ENCODE measurements at places on chromosomes 3 and 15.

- DNase-seq: no peak
Observed at GRCh38 chr15:47756872-47757271, 39.6 kb downstream of the SEMA6D start.

GRCh38 chr3:70832089-70832833 lies 519.8 kb upstream of the MDFIC2 start:
- no peak for DNase-seq

DNA sequence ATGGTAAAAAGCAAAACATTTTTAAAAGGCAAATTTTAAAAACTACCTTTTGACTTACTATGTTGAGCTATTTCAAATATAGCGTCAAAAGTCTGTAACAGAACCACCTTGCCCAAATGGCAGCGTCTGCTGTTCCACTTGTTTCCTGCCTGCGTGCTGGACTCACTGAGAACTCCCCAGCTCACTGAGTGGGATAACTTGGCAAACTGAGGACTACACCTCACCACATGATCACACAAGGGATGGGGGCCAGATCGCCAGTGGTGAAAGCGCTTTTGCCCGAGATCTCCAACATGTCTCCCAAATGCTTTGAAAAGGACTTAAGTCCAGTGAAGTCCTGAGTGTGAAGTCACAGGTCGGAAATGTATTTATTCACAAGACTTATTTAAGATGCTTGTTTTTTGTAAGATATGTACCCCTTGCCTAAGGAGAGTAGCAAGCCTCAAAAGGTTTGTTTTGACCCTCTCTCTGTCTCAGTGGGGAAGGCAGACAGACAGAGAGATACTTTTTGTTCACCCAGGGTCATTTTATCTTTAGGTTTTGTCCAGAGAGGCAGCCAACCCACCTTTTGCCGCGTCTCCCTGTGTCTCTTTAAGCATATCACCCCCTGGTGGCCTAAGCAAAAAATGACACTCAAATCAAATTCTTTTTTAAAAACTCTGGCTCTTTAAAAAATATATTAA lies 192.6 kb downstream of the PDZRN3 start:
- no peak for DNase-seq

- DNase-seq: no peak
Observed at GRCh38 chr3:125054449-125055329, 1.1 kb downstream of the HEG1 start.

GRCh38 chr15:33551860-33552259 lies 241.1 kb downstream of the RYR3 start:
- no peak for DNase-seq

- no peak for DNase-seq
Observed at GRCh38 chr15:85541744-85542143, 161.3 kb downstream of the AKAP13 start.

GRCh38 chr3:23202921-23203707 lies at the start of gene UBE2E2:
Gene UBE2E2, plus strand, starts transcription at chr3:23203327.
- peak; percentile 35 for DNase-seq

- DNase-seq: no peak
Observed at GRCh38 chr15:69760890-69761568, 308.4 kb downstream of the RPLP1 start.

DNA sequence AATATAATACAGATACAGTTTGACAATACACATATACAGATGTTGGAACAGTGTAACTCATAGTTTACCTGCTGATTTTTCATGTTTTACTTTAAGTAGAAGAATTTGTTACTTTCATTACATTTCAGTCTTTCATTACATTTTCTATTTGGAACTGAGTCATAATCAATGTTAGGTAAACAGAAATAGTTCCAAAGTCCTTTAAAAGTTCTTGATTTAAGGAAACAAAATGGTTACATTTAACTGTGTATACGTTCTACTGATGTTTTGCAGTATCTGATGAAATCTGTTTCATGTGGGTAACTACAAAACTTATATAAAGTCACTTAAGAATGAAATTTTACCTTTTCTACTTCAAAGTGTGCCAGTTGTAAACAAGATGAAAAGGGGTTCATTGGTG lies 721.2 kb downstream of the NAALADL2 start:
- DNase-seq: no peak

DNA sequence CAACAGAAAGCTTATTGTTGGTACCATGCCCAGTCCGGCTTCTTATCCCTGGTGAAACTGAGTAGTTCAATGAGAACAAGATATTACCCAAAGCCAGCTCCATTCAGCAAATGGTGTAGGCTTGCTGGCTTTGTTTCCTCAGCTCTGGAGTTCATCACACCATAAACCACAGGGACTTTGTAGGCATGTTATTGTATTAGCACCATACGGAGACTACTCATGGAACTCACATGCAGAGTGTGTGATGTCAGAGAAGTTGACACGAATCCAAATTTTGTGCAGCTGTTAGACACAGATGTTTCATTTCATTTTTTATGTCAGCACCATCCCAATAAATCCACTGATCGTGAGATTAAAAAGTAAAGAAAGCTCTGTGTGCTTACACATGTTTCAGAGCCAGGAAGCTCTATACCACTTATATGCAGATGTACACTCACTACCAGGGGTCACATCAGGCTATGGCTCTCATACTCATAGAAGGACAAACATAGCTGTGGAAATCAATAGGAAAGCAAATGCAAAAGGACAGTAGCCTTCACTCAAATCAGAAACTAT lies 63.4 kb upstream of the LEKR1 start:
- DNase-seq: no peak

- no peak for DNase-seq
Observed at GRCh38 chr3:143977341-143978262, 6.0 kb downstream of the DIPK2A start.

- no peak for DNase-seq
Observed at GRCh38 chr3:127097072-127097405, 95.9 kb upstream of the PRR23E start.

- no peak for DNase-seq
Observed at GRCh38 chr3:192550356-192550755, 177.0 kb downstream of the FGF12 start.

GRCh38 chr15:57444877-57445513 lies 68.7 kb downstream of the CGNL1 start:
- DNase-seq: no peak

GRCh38 chr3:112579697-112580096 lies 17.9 kb downstream of the SLC35A5 start:
- DNase-seq: no peak

DNA sequence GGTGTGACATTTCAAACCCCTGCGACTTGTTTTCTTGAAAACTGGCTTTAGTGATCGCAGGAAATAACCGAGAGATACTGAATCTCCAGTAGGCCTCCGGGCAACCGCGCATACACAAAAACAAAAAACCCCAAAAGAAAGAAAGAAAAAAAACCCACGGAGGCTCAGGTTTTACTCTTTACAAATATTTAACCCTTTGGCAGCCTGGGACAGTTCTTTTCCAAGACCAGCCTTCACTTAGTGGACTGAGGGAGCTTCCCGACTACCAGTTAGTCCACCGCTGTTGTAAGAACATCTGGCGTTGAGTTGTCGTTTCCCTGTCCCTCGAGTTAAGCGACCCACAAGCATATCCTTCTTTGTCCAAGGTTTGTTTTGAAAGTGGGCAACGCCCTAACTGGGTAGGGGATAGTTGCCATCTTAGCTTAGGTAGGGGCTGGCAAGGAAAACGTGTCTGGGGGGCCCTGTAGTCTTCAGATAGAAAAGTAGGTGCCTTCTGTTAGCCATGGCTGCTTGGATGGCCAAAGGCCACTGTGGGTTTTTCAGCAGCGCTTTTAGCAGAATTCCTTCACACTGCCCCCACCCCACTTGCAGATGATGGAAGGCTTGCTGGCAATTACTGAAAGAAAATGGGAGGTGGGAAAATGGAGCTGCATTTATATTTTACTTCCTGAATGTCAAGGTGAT lies 6.9 kb downstream of the ISL2 start:
- no peak for DNase-seq

GRCh38 chr3:13116426-13116825 lies 43.2 kb upstream of the IQSEC1 start:
- no peak for DNase-seq

DNA sequence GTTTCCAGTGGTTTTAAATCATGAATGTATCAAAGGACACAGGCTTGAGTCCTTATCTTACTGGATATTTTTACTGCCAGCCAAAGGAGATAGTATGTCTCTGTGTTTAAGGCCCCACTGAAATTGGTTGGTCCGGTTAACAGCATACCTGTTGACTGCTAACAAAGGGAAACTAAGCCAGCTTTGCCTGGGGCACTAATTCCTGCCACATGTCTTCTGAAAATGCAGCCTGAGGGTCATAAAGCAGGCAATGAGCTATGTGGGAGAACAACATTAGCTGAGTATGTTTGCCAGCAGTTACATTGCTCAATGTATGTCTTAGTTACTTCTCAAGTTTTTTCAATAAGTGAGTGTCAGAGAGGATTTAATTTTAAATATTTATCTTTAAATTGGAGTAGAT lies 12.4 kb downstream of the PLS1 start:
- no peak for DNase-seq

GRCh38 chr3:76482510-76482909 lies 557.4 kb upstream of the ROBO2 start:
- DNase-seq: no peak

GRCh38 chr15:60795889-60796288 lies 316.9 kb upstream of the ICE2 start:
- no peak for DNase-seq

DNA sequence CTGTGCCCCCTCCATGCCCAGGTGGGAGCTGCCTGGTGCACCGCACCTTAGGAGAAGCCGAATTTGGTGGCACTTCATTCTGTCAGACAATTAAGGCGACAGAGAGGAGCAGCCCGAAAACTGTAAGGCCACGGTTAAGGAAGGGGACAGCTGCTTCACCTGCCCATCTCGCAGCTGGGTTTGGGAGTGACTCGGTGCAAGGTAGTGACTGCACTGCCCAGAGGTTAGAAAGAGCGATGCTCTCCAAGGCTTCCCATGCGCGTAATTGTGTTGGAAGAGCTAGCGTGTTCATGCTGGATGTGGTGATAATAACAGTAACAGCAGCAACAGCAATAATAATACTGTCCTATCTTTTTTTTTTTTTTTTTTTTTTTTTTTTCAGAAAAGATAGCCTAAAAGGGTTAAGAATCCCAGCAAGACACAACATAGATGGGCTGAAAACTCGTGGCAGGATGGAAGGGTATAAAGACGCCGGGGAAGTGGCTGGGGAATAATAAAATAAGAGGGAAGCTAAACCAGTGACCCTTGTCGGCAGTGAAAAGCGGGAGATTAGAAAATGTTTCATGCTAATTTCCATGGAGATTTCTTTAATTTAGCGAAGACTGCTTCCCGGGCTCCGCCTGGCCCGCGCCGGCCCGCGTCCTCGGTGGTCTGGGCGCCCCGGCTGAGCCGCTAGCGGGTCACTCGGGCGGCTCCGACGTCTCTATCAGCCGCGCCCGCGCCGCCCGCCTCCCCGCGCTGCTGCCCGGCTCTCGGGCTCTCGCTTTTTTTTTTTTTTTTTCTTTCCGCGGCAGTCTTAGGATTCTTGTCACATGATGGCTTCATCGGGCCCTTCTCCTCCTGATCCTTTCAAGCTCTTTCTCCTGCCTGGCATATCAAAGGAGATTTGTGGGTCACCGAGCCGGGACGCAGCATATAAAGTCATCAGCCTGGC lies 617.1 kb downstream of the NR2F2 start:
- DNase-seq: no peak

- no peak for DNase-seq
Observed at GRCh38 chr3:69650066-69650419, 89.2 kb upstream of the MITF start.

- no peak for DNase-seq
Observed at GRCh38 chr3:141486496-141486745, 406 bp upstream of the RASA2 start.

- DNase-seq: no peak
Observed at GRCh38 chr15:93047621-93048425, 41.2 kb downstream of the RGMA start.
